ENCODE measurements at places on chromosomes 1 and 21. TPM values are rescaled to one million over a fixed set of nuclear protein-coding genes. Genes with fewer than 3 reads are reported as not detected.

- peak; percentile 73 for DNase-seq
- peak overlapping the region; percentile 48 for H3K27ac ChIP-seq
- H3K36me3 ChIP-seq, result no peaks in the 10 kb centered on the region
- H3K4me3 ChIP-seq, result no peak overlapping the region
- no peaks in the 10 kb centered on the region for H3K27me3 ChIP-seq
Observed at GRCh38 chr21:14740692-14741091, 194.6 kb upstream of the SAMSN1 start.

GRCh38 chr1:65386439-65386838 is 34.0 kb upstream of the LEPR start:
- no peak for DNase-seq
- no peaks in the 10 kb centered on the region for H3K36me3 ChIP-seq
- no peak overlapping the region for H3K27ac ChIP-seq

GRCh38 chr1:53860967-53861411 is 22.9 kb upstream of the NDC1 start:
- H3K4me3 ChIP-seq, result no peak overlapping the region
- DNase-seq, result peak; percentile 78
- H3K27ac ChIP-seq, result no peak overlapping the region
- H3K4me1 ChIP-seq, result no peaks in the 10 kb centered on the region

GRCh38 chr1:117633936-117634335 is 28.1 kb downstream of the TENT5C start:
- no peaks in the 10 kb centered on the region for H3K36me3 ChIP-seq
- H3K4me1 ChIP-seq, result peaks cover 51% of the 10 kb centered on the region
- no peak overlapping the region for H3K27ac ChIP-seq
- no peak for DNase-seq
- H3K27me3 ChIP-seq, result no peaks in the 10 kb centered on the region

DNA sequence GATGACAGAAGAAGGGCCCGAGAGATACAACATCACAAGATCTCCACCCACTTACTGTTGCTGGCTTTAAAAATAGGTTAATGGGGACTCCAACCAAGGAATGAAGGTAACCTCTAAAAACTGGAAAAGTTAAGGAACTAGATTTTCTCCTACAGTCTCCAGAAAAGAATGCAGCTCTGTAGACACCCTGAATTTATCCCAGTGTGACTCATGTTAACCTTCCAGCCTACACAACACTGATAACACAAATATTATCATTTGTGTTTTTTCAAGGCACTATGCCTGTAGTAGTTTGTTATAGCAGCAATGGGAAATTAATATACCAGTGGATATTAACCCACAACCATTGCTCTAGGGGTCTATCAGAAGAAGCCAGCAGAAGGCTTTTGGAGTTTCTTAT is 730.7 kb upstream of the ZP4 start:
- H3K4me1 ChIP-seq, result no peaks in the 10 kb centered on the region
- no peak overlapping the region for H3K4me3 ChIP-seq
- H3K27me3 ChIP-seq, result no peaks in the 10 kb centered on the region
- DNase-seq, result no peak
- no peak overlapping the region for H3K27ac ChIP-seq

DNA sequence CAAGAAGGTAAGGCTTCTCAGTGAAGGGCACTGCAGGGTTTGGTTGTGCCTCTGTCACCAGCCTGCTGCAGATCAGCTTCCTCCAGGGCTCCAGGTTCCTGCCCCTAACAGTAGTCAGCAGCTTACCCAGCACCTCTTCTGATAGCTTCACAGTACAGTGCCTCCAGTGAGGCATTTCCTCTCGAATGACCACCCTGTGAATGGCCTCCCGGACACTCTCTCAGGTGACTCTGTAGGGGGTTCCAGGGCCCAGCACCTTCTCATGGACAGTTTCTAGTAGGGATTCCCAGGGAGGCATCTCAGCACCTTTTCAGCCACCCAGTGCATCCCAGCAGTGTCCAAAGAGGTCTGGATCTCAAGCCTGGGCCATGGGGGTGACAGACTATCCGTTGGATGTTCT is 28.4 kb downstream of the USP48 start:
- no peak overlapping the region for H3K4me3 ChIP-seq
- no peak overlapping the region for H3K27ac ChIP-seq
- peaks cover 47% of the 10 kb centered on the region for H3K36me3 ChIP-seq
- H3K4me1 ChIP-seq, result no peaks in the 10 kb centered on the region

GRCh38 chr1:26978901-26979300 is 14.6 kb upstream of the TRNP1 start:
- H3K4me1 ChIP-seq, result no peaks in the 10 kb centered on the region
- DNase-seq, result no peak
- H3K4me3 ChIP-seq, result no peak overlapping the region

DNA sequence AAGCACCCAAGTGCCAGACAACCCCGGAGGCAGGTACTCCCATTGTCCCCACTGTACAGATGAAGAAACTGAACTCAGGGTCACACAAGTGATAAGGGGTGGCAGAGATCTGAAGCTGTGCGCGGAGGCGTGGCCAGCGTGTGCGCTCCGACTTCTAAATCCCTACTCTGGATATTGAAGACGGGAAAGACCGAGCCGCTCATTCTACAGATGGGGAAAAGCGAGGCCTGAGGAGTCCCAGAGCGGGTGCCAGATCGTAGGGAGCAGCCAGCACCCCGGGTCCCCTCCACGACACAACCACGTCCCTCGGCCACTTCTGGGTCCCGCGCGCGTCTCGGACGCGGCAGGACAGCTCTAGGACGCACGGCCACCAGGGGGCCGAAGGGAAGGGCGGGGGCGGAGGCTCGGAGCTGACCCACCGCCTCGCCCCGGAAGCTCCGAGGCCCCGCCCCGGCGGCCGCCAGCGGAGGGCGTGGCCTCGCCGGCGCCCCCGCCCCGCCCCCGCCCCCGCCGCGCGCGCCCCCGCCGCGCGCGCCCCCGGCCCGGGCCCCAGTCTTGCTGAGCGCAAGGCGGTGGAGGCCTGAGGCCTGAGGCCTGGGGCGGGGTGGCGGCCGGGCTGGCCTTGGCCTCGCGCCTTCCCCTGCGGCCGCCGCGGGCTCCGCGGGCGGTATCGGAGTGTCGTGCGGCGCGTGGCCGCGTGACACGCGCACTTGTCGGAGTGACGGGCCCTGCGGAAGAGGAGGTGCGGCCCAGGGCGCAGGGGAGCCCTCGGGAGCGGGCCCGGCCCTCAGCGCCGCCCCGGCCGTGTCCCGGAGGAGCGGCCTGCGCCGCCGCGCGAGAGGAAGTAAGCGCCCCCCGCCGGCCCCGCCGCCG is at the start of gene H6PD:
H6PD (plus strand) TSS at position 552 of the 873 bp plus-strand sequence. CDS start 10,161 bp downstream, outside the sequence.
- H3K4me1 ChIP-seq, result peaks cover 3% of the 10 kb centered on the region
- no peaks in the 10 kb centered on the region for H3K27me3 ChIP-seq
- H3K27ac ChIP-seq, result no peak within 1 kb of the TSS
- peak; percentile 83 for DNase-seq
- H3K4me3 ChIP-seq, result peak within 1 kb of the TSS; percentile 88

DNA sequence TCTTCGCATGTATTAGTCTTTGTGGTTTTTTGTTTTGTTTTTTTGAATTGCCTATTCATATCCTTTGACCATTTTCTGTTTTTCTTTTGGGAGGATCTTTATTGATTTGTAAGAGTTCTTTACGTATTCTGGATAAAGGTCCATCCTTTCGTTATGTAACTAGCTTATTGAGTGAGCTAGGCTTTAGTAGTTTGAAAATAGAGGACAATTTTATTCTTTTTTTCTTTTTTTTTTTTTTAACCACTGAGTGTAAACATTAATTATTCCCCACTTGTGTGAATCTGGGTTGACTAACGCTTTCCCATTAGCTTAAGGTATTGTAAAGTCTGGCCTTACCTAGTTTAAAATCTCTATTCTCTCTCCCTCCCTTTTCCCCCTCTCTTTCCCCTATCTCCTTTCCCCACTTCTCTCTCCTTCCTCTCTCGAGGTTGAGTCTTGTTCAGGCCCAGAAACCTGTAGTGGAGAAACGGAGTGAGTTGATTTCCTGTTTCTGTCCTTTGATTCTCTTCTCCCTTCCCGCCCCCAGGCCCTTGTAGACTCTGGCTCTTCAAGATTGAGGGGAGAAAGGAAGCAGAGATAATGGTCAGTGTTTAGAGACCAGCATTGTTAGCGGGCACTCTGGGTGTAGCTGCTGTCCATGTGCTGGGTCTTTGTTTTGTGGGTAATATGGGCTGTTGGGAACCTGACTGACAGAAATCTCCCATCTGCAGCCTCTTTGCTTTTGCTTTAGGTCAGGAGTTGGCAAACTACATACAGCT is 1.5 kb downstream of the MORC3 start:
- H3K4me1 ChIP-seq, result peaks cover 32% of the 10 kb centered on the region
- peak; percentile 35 for DNase-seq
- H3K27ac ChIP-seq, result peak overlapping the region; percentile 77

DNA sequence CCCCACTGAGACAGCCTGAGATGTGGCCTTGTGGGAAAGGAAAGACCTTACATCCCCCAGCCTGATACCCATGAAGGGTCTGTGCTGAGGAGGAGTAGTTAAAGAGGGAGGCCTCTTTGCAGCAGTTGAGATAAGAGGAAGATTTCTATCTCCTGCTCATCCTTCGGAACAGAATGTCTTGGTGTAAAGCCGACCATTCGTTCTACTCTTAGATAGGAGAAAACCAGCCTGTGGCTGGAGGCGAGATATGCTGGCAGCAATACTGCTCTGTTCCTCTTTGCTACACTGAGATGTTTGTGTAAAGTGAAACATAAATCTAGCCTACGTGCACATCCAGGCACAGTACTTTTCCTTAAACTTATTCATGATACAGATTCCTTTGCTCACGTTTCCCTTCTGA is 1.5 kb upstream of the CCDC27 start:
- no peaks in the 10 kb centered on the region for H3K36me3 ChIP-seq
- no peak overlapping the region for H3K4me3 ChIP-seq
- no peak for DNase-seq
- H3K4me1 ChIP-seq, result peaks cover 18% of the 10 kb centered on the region
- H3K27me3 ChIP-seq, result peaks cover 56% of the 10 kb centered on the region

- no peaks in the 10 kb centered on the region for H3K27me3 ChIP-seq
- no peak for DNase-seq
Observed at GRCh38 chr1:226223786-226224244, 351 bp downstream of the MIXL1 start.

GRCh38 chr1:195908121-195908520 is 700.1 kb downstream of the KCNT2 start:
- peak; percentile 4 for DNase-seq
- H3K36me3 ChIP-seq, result no peaks in the 10 kb centered on the region
- no peaks in the 10 kb centered on the region for H3K4me1 ChIP-seq
- H3K4me3 ChIP-seq, result no peak overlapping the region
- H3K27me3 ChIP-seq, result no peaks in the 10 kb centered on the region

DNA sequence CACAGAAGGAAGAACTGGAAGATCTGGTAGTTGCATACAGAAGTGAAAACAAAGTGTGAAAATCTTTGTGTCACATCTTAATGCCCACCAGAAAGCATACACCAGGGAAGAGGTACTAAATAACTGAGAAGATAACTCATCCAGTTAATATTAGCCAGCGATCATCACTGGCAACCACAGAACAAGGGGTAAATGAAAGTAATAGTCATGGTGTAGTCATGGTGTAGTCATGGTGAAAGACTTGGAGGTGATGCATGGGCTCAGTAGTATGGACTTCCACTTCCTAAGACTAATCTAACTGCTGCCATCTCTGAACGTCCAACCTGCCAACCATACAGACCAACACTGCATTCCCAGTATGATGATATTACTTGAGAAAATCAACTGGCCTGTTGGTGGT is 481.2 kb upstream of the NR5A2 start:
- H3K4me1 ChIP-seq, result peaks cover 16% of the 10 kb centered on the region
- no peaks in the 10 kb centered on the region for H3K36me3 ChIP-seq
- H3K4me3 ChIP-seq, result no peak overlapping the region
- no peak overlapping the region for H3K27ac ChIP-seq

GRCh38 chr21:40546647-40547046 is 300.3 kb downstream of the DSCAM start:
- no peaks in the 10 kb centered on the region for H3K27me3 ChIP-seq
- H3K36me3 ChIP-seq, result no peaks in the 10 kb centered on the region
- DNase-seq, result no peak
- no peak overlapping the region for H3K4me3 ChIP-seq
- H3K27ac ChIP-seq, result no peak overlapping the region
- no peaks in the 10 kb centered on the region for H3K4me1 ChIP-seq

DNA sequence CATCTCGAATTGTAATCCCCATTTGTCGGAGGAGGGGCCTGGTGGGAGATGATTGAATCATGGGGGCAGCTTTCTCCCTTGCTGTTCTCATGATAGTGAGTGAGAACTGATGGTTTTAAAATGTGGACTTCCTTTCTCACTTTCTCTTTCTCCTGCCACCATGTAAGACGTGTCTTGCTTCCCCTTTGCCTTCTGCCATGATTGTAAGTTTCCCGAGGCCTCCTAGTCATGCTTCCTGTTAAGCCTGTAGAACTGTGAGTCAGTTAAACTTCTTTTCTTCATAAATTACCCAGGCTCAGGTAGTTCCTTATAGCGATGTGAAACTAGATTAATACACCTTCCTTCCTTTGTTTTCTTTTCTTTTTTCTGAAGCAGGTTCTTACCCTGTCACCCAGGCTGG is 13.9 kb downstream of the DNAJC6 start:
- no peaks in the 10 kb centered on the region for H3K27me3 ChIP-seq
- peak; percentile 3 for DNase-seq
- no peaks in the 10 kb centered on the region for H3K4me1 ChIP-seq
- H3K27ac ChIP-seq, result no peak overlapping the region
- H3K36me3 ChIP-seq, result peaks cover 2% of the 10 kb centered on the region

DNA sequence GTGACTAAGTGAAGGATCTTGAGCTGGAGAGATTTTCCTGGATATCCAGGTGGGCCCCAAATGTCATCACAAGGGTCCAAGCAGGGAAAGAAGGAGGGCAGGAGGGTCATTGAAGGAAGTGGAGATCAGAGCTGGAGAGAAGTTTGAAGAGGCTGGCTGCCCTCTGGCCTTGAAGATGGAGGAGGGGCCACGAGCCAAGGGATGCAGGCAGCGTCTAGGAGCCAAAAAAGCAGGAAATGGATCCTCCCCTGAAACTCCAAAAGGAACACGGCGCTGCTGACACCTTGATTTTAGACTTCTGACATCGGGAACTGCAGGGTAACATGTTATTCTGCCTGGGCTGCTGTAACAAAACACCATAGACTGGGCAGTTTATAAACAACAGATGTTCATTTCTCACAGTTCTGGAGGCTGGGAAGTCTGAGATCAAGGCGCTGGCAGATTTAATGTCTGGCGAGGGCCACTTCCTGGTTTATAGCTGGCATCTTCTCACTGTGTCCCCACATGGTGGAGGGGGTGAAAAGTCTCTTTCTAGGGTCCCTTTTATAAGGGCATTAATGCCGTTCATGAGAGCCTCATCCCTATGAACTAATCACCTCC is 28.8 kb upstream of the ZBTB21 start:
- no peaks in the 10 kb centered on the region for H3K27me3 ChIP-seq
- H3K4me1 ChIP-seq, result peaks cover 31% of the 10 kb centered on the region
- DNase-seq, result no peak
- H3K36me3 ChIP-seq, result no peaks in the 10 kb centered on the region
- H3K27ac ChIP-seq, result peak overlapping the region; percentile 85

CAPN8 gene
- 5.9 TPM for total RNA-seq

SRSF11 gene
- total RNA-seq, result 98.7 TPM

FAM177B gene
- not detected for total RNA-seq

POU3F1 gene
- not detected for total RNA-seq

NEK2 gene
- total RNA-seq, result 47.5 TPM

GPR89A gene
- total RNA-seq, result 38.3 TPM

SLC30A7 gene
- total RNA-seq, result 24.0 TPM

UAP1 gene
- 118 TPM for total RNA-seq

FAM43B gene
- total RNA-seq, result 0.11 TPM
